H9 (cell line): ENCODE measurements at places on chromosomes 7 and 10. TPM values are rescaled to one million over a fixed set of nuclear protein-coding genes. Genes with fewer than 3 reads are reported as not detected.

DNA sequence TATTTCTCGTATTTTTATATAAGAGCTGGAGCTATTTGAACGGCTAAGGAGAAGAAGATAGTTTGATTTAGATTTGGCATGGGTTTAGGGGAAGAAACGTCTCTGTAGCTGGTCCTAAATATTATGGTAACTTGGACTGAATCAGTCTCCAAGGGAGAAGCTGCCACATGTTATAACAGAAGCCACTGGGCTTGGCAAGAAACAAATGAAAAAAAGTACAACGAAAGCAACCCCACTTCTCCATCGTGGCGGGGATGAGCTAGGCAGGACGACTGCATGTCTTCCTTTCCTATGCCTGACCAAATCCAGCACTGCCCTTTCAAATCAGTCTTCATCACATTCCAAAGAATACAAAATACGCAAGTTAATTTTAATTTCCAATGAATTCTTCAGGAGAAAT is 196.7 kb upstream of the KLF14 start:
- H3K36me3 ChIP-seq = no peaks in the 10 kb centered on the region
- DNase-seq = no peak
- H3K4me3 ChIP-seq = no peak overlapping the region
- no peaks in the 10 kb centered on the region; the same call in 1 of the 2 replicates for H3K4me1 ChIP-seq
- H3K27me3 ChIP-seq = no peaks in the 10 kb centered on the region

GRCh38 chr7:112866424-112866823 is 76.2 kb upstream of the TMEM168 start:
- H3K27ac ChIP-seq = no peak overlapping the region
- H3K4me1 ChIP-seq = no peaks in the 10 kb centered on the region
- H3K27me3 ChIP-seq = no peaks in the 10 kb centered on the region
- no peak overlapping the region for H3K4me3 ChIP-seq

GRCh38 chr7:116509982-116510579 is 10.5 kb downstream of the CAV2 start:
- H3K4me3 ChIP-seq = no peak overlapping the region
- no peaks in the 10 kb centered on the region; the same call in 1 of the 2 replicates for H3K4me1 ChIP-seq
- H3K27me3 ChIP-seq = no peaks in the 10 kb centered on the region

DNA sequence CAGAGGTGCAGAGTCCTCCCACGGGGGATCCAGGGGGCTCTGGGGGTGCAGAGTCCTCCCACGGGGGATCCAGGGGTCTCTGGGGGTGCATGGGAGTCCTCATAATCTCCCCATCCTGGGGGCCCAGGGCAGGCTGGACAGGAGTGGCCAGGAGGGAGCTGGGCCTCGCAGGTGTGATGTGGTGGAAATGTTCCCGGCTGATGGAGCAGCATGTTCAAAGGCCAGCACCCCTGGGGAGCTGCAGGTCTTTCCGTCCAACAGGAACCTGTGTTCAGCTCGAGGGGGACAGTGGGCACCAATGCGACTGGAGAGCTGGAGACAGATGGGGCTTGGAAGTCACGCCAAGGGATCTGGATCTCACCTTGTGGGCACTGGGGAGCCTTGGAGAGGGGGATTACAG is 38.5 kb upstream of the PSMG3 start:
- H3K36me3 ChIP-seq = no peaks in the 10 kb centered on the region
- no peak for DNase-seq
- H3K4me3 ChIP-seq = no peak overlapping the region

- DNase-seq = peak; percentile 96
- H3K4me1 ChIP-seq = peaks cover 18% of the 10 kb centered on the region
- no peaks in the 10 kb centered on the region for H3K27me3 ChIP-seq
- H3K4me3 ChIP-seq = peak overlapping the region; percentile 67
- no peak overlapping the region for H3K27ac ChIP-seq
Measured at GRCh38 chr7:150378115-150378852, 846 bp upstream of the ZNF775 start.

DNA sequence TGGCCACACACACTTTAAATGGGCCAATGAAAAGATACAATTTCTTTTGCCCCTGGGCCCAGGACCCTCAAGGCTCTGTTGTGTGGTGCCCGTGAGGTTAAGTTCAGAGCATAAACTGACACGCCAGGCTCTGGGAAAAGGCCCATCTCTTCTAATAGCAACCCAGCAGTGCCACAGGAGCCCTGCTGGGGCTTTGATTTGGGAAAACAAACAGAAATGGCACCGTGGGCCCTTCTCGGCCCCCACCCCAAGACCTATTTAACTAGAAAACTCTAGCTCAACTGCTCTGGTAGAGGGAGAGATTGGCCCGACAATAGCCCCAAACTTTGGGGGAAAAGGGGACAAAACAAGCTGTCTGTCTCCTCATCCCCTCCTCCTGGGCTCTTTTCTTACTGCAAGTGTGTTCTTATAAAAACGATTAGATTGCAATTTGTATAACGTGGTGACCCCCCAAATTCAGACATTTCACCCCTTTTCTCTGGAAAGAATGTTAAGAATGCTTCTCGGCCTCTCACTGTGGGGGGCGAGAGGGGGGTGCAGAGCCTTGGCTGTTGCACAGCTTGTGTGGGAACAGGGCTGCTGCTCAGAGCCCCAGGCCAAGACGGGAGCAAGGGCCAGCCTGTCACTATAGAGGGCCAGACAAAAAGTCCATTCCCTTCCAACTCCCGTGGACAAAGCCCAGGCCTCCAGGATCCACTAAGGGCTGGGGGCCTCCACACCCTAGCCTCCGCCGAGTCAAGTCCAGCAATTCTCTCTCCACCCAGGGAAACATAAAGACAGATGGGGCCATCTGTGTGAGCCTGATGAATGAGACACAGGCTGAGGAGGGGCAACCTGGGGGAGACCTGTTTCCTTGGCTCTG is 26.8 kb downstream of the DPCD start:
- no peak overlapping the region for H3K27ac ChIP-seq
- H3K36me3 ChIP-seq = peaks cover 17% of the 10 kb centered on the region
- no peaks in the 10 kb centered on the region for H3K27me3 ChIP-seq
- H3K4me3 ChIP-seq = no peak overlapping the region; the same call in 2 of the 3 replicates

Gene VIPR2
- 1.5 and 1.6 TPM in 2 replicates for total RNA-seq

Gene SPDYE6
- not detected in 2 replicates for total RNA-seq

Gene CTAGE15
- 1.7 and 1.8 TPM in 2 replicates for total RNA-seq
